ENCODE measurements at places on chromosomes 6 and 20.

DNA sequence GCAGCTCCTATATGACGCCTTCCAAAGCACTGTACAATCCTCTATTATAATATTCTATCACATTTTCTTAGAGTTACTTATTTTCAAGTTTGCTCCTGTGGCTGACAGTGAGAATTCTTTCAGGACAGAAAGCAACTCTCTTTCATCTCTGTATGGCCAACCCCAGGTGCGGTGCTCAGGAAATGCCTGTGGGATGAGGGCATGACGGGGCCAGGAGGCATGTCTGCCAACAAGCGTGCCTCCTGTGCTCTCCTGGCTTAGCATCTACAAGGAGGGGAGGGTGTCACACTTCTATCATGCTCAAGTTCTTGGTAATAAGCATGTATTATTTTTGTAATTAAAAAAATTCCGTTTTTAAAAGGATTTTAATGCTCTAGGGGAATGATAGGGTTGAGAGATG lies 11.4 kb downstream of the MRPL14 start:
- no peak for DNase-seq

GRCh38 chr6:147266821-147267220 lies 62.6 kb downstream of the STXBP5 start:
- no peak for DNase-seq

DNA sequence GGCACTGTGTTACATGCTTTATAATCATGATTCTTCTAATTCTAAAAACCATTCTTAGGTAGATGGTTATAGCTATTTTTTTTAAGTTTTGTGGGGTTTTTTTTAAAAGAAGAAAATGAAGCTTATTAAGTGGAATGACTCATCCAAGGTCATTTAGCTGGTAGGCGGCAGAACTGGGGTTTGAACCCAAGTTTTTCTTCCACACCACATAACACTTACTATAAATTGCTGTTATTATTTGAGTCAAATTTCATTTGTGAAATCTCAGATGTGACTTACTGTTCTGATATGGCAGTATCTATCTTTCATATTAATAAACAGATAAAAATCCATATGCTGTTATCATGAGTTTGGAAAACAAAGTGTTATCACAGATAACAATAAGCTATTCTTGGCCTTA lies 10.4 kb upstream of the COL10A1 start:
- DNase-seq = no peak

- DNase-seq = no peak
Observed at GRCh38 chr20:45028424-45029136, 62.3 kb downstream of the STK4 start.

GRCh38 chr6:20811109-20811761 lies 277.0 kb downstream of the CDKAL1 start:
- DNase-seq = no peak

- DNase-seq = no peak
Observed at GRCh38 chr20:4584510-4584909, 137.2 kb upstream of the PRND start.

DNA sequence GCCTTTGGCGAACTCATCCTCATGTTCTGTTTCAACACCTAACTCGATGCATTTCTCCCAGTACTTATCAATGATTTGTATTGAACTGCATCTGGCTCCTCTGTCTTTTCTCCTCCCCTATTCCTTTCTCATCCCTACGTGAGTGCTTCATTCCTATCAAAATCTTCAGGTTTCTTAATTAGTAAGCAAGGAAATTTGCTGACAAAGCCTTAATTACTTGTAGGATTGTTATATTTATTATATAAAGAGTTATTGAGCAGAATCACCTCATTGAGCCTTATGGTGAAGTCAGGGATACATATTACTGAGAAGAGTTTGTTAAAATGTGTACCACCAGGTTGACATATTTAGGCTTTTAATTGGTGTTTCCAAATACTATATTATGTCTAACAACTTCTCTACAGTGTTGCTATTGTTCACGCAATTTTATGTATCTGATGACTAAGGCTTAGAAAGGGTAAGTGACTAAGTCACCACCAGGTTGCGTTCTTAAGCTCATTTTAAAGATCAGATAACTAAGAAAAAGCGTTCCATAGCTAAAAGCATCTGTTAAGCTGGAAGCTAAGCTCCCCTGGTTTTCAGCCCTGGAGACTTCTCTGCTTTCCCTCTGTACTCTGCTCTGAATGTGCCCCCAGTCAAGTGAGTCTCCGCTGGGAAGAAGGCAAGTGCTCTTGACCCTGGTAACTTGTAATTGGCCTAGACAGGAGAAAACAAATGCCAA lies 18.9 kb downstream of the SCGN start:
- no peak for DNase-seq

GRCh38 chr6:105458551-105458950 lies 55.7 kb upstream of the PREP start:
- DNase-seq = no peak

DNA sequence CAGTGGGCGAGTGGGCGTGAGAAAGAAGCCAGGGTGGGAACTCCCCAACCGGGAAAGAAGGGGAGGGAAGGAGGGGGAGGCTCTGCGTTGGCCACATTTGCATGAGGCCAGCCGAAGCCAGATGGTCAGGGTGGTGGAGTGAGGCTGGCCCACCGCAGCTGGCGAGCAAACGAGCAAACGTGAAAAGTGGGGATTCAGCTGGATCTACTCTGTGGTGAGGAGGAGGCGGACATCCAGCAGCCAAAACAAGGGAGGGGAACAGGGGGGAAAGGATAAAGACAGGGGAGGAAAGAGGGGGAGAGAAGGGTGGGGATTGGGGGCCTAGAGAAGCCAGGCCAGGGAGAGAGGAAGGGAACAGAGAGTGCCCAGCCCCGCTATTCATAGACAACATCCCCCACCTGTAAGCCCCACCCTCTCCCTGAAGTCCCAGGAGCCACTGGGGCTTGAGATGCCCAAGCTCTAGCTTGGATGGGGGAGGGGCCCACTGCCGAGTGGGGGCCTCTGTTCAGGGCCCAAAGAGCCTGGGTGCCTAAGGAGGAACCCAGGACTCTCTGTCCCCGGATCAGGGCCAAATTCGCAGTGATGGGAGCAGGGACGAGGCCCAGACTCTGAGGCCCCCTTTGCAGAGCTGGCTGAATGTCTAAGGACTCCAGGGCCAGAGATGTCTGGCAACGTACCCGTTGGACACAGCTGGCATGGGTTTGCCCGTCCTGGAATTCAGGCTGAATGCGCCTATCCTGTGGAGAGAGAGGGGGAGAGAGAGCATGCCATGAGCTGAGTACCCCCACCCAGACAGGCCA lies 45.1 kb downstream of the CPNE5 start:
- no peak for DNase-seq

GRCh38 chr20:41540918-41541317 lies 77.3 kb downstream of the CHD6 start:
- DNase-seq = no peak

GRCh38 chr6:111484633-111484930 lies 1.6 kb upstream of the REV3L start:
- DNase-seq = no peak
